SK-N-SH treated with all-trans-retinoic acid at 6 μM for 48 hours (cell line): ENCODE measurements at places on chromosomes 11 and 22.

DNA sequence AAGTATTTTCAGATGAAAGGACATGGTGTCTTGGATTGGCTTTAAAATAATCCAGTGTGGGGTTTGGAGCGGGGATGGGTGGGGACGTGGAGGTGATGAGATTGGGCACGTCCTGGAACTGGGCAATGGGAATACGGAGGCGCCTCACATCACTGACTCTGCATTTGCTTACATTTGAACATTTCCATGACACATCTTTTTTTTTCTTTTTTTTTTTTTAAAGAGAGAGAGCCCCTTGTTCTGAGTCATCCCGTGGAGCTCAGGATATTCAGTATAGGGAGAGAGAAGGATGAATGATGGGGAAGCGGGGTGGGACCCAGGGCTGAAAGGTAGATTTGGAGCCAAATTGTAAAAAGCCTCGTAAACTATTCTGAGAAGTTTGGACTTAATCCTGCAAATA lies 142.7 kb downstream of the FBXO7 start:
- no peak for ATAC-seq

DNA sequence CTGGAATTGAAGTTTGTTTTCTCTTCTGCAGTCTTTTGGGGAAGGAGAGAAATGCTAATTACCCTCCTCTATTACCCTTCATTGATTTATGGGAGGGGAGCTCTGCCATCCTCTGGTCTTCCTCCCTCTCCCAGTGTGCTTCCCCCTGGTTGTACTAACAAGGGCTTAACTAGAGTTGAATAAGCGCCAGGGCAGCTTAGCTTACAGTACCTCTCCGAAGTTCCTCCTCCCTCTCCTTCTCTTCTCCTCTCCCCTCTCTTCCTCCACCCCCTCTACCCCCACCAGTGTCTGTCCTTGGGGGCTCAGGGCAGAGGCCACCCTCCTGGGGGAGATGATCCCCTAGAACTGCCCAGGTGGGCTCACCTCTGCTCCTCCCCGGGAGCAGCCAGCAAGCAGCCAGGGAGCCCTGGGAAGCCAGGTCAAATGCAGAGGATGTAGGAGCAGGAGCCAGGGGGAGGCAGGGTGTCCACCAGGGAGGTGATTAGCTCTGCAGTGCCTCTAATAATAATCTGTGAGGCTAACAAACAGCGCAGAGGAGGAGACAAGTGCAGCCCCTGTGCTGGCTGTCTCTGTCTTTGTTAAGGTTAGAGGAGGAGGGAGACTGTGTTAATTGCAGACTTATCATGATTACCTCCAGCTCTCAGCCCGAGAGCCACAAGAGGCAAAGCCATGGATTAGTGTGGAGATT lies 191.6 kb upstream of the CADM1 start:
- no peak for ATAC-seq

- ATAC-seq: no peak
Observed at GRCh38 chr11:67680696-67681470, 6.5 kb upstream of the ALDH3B2 start.

DNA sequence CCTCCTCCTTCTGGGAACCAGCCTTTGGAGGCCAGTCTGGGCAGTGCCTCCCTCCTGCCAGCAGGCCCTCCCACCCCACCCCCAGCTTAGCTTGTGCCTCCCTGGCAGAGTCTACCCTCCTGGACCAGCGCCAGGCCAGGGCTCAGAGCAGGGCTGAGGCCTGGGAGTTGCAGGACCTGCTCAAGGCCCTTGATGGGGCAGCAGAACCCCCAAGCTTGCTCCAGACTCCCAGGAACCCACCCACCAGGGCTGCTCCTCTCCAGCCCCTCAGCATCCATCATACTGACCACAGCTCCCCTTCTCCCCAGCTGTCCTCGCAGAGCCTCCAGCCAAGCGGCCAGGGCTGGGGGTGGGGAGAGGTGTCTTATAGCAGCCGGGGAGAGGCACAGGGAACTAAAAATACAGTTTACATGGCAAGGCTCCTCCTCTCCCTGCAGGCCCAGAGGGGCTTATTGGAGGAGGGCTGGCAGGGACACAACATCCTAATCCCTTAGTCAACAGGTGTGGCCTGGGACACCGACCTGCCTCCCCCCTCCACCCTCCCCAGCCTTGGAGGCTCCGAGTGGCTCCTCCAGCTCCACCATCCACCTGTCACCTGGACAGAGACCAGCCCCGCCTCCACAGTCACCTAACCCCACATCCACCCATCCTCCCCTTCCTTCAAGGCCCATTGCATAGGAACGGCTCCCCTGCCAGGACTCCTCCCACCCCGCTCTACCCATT lies 5.2 kb upstream of the MB start:
- peak; percentile 54 for ATAC-seq

GRCh38 chr11:3197044-3197695 lies 21.4 kb downstream of the MRGPRG start:
- no peak for ATAC-seq

- ATAC-seq: no peak
Observed at GRCh38 chr11:1049911-1050580, 13.5 kb upstream of the MUC6 start.

DNA sequence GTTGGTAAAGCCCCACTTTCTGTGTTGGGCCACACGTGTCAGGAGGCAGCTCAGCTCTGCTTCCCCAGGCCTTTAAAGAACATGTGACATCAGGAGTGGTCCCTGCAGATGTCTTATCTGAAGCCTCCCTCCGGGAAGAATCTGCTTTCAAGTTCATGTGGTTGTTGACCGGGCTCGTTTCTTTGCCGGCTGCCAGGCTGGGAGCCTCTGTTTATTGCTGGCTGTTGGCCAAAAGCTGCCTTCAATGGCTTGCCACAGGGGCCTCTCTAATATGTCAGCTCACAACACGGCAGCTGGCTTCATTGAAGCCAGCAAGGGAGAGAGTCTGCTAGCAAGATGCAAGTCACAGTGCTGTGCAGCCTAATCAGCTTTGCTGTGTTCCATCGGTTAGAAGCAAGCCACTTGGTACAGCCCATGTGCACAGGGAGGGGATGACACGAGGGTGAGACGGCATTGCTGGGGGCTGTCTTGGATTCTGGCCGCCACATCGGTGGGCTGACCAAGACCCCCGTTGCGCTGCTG lies 14.6 kb downstream of the MRGPRF start:
- peak; percentile 37 for ATAC-seq

- no peak for ATAC-seq
Observed at GRCh38 chr11:42657169-42657568, 654.6 kb upstream of the API5 start.

DNA sequence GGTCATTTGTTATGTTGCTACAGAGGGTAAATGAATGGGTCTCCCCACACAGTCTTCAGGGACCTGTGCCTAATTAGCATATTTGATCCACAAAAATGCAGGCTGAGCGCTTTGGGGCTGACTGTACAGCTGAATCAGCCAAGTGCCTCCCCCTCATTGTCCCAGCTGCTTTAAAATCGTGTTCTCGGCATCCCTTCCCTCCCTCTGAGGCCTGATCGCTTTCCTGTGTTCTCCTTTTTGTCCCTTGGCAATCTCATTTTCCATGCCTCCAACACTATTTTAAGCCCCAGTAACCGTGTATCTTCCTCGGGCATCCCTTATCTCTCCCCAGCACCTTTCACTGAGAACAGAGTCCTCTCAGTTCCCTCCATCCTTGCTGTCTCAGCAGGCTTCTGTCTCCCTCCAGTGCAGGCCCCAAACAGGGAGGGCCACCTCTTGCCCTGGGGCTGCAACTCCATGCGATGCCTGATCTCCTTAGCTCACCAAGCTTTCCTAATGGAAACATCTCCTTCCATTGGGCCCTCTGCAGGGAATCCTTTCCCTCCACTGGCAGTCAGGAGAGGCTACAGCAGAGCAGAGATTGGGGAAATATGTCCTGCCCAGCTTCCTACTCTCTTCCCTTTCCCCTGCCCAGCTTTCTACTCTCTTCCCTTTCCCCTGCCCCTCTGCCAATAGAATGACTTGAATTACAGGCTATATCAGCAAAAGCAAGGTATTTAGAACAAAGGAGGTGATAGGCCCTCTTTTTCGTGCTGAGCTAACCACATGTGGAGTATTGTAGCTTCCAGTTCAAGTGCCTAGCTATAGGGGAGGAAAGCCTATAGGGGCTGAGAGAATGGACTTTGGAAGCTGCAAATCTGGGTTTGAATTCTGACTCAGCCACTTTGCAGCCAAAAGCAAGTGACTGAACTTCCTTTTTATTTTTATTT lies 13.8 kb downstream of the UQCR10 start:
- ATAC-seq: peak; percentile 79

- ATAC-seq: no peak; the same call in 2 of the 3 replicates
Observed at GRCh38 chr11:44760477-44760872, 33.7 kb downstream of the TSPAN18 start.

- ATAC-seq: no peak
Observed at GRCh38 chr11:71381781-71382505, 66.2 kb downstream of the DHCR7 start.

DNA sequence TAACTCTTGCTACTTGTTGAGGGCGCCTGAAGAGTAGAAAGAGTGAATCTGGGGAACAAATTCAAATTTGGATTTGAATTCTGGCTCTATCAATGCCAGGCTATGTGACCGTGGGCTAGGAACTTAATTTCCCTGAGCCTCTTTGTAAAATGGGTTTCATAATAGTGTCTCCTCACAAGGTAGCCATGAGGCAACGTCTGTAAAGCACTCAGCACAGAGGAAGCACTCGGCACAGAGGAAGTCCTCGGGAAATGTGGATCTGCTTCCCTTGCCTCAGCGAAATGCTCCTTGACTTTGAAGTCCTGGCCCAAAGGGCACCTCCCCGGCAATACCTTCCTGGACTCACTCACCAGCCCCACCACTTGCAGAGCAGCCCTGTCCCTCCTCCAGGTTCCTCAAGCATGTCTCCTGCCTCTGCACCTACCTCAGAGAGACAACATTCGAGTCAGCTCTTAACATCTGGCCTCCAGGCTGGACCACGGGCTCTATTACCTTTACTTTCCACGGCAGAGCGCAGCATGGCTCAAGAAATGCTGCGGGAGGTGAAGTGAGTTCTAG lies 17.7 kb downstream of the CD6 start:
- no peak for ATAC-seq

- no peak for ATAC-seq
Observed at GRCh38 chr11:70625582-70626518, 227.5 kb downstream of the CTTN start.

GRCh38 chr11:59062602-59063529 lies 23.2 kb upstream of the GLYATL1B start:
- peak; percentile 40; the same call in 2 of the 3 replicates for ATAC-seq

DNA sequence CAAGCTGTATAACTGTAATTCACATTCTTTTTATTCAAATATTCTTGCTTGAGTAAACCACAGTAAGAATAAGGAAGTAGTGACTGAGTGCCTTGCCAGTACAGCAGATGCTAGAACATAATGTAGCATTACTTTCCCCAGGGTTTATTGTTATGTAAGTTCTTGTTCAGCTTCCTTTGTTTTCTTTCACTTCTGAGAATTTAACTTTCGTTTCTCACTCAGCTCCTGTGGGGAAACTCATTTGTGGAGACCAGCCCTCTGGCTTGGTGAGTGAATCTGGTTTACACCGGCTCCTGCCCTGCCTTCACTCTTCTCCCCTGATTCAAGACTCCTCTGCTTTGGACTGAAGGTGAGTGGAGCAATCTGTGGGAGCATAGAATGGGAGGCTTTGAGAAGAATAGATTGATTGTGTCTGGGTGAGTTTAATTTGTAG lies at the start of gene TRIM22:
Gene TRIM22 (plus strand): TSS at position 240 of the 433 bp plus-strand sequence. CDS start 6,443 bp downstream, outside the sequence.
- ATAC-seq: peak; percentile 48
